ENCODE measurements at places on chromosomes 5 and 9.

DNA sequence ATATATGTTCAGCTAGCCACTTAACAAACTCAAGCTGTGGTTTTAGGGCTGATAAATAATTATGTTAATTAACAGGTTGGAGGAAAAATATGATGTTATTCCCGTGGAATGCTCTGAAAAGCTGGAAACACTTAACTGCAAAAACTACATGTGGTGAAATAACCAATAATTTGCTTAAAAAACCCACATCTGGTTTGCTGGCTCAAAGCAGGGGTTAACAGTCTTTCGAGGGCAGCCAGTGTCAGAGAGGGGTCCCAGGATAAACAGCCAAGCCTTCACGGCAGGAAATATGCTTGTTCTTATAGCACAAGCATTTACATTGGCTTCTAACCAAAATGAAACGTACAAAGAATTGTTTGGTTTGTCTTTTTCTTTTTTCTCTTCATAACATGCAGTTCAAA lies 254.0 kb upstream of the GAS1 start:
- DNase-seq: no peak

GRCh38 chr5:137935694-137936093 lies 46.4 kb downstream of the PKD2L2 start:
- no peak for DNase-seq

DNA sequence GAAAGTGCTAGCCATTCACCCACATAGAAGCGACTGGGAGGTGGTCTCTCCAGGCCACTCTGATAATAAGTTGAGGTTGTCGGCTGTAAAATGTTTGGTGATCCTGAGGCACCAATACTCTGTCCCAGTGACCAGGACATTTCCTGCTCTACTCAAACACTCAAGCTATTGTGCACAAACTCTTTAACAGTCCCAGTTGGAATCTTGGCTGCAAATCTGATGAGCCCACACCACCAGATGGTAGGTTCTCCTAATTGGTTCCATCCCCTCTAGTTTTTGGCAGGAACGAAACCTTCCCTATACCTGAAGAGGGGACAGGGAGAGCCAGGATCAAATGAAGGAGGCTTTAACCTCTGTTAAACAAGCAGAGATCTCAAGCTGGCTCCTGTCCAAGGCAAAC lies 14.3 kb downstream of the GRIA1 start:
- no peak for DNase-seq

GRCh38 chr5:144458216-144458615 lies 287.5 kb downstream of the KCTD16 start:
- no peak for DNase-seq

DNA sequence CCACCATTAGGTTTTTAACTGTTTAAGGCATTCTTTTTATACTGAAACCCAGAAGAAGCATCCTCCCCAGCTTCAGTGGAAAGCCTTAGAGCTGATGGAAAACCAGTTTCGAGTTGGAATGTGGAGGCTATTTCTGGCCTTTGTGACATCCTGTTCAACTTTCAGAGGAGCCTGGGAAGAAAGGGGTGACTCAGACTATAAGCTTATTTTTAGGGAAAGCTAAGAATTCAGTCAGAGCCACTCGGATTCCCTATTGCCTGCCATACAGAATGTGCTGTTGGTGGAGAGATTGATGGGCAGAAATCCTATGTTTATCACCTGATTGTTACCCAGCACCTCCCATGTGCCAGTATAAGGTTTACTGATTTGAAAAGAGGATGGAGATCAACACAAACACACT lies 19.8 kb downstream of the PALM2AKAP2 start:
- DNase-seq: no peak

DNA sequence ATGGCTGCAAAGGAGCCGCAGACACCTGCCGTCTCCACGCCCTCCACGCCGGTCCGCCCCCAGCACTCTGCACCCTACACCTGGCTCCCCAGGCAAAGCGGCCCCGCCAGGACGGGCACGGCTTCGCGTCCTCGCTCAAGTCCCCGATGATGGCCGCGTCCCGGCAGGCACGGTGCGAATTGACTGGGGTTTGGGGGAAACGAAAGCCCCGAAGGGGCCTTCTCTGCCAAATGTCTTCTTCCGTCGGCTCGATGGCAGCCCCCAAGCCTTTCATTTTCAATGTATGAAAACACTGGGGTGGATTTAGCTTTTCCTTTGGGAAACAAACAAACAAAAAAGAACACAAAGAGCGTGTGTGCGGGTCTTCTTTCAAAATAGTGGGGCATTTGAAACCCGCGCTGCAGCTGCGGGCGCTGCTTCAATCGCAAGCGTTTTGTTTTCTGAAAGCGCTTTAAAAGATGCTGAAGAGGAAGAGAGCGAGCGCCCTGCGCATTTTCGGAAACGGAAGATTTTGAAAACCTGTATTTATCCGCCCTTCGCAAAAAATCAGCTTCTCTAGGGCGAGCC lies 160.0 kb downstream of the RMI1 start:
- peak; percentile 6 for DNase-seq

DNA sequence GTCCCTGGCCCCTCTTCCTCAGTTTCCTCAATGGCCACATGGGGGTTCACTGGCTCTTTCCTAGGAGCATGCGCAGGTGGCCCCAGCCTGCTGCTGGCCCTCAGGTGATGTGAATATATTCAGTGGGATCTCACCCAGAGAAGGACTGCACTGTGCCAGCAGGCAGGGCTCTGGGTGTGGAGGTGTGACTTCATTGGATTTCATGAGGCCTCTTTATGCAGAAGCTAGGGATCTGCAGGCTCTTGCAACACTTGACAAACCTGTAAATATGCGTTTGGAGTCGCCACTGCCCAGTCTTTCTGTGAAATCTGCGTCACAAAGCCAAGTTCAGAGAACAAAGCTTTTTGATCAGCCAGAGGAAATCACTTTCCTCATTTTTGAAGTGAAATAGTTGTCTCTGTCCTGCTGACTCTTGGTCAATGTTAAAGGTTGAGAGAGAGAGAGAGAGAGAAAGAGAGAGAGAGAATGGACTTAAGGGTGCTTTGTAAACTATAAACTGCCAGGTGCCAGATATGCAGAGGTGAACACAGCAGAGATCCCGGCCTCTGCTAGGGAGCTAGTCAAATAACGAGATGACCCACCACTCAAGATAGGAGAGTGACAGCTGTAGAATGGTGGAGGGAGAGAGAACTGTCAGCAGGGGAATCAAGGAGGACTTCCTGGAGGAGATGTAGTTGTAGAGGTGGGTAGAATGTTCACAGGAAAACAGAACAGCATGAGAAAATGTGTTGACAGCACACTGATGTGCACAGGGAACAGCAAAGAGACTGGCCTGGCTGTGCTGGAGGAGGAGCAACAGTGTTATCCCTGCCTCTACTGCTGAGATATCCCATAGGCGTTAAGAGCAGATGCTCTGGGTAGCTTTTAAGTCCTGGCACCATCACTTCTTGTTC lies 167.0 kb upstream of the ZNF618 start:
- no peak for DNase-seq

DNA sequence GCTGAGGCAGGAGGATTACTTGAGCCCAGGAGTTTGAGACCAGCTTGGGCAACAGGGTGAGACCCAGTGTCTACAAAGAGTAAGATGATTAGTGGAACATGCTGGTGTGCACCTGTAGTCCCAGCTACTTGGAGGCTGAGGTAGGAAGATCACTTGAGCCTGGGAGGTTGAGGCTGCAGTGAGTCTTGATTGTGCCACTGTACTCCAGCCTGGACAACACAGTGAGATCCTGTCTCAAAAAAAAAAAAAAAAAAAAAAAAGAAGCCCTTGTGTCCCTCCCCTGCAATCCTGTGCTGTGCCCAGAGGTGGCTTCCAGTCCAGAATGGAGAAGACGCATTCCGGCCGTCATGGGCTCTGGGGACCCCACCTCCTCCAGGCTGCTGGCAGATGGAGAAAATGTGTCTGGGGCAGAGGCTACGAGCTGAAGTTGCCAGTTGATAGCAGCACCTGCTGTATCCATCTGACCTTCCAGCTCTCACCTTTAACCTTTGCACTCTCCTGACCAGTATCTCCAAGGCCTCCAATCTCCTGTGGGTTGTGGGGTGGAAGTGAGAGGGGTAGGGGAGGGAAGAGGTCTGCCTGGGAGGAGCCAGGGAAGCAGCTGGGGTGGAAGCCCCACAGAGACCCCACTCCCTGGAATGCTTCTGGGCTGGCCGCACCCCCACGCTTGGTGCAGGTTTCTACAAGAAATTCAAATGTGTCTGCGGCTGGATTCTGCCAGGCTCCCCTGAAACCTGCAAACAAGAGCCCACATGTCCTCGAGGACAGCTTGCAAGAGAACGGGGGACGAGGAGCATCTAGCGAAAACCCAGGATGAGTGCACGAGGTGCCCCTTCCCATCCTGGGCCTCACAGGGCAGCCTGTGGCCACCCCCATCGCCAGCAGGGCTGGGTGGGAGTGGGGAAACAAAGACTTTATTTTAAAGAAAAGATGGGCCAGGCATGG lies 148.3 kb upstream of the IER5L start:
- DNase-seq: no peak

DNA sequence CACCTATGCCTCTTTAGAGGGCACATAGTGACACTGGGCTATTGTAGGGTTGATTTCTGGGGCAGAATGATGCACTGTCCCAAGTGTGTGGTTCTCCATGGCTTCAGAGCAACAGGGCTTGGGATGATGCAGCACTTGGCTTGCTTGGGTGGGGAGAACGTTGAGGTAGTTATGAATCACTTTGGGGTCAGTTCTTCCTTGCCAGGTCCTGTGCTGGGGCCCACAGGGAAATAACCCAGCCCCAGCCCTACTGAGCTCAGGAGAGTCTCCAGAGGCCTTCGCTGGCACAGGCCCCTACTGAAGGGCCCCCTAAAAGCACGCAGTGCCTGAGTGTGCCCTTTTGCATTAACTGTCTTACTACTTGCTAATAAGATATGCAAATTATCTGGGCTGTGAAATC lies 24.2 kb downstream of the JADE2 start:
- DNase-seq: no peak

- no peak for DNase-seq
Measured at GRCh38 chr5:127645300-127645726, 3.6 kb upstream of the CTXN3 start.

- DNase-seq: no peak
Measured at GRCh38 chr9:77507212-77507961, 140.7 kb downstream of the GNA14 start.

DNA sequence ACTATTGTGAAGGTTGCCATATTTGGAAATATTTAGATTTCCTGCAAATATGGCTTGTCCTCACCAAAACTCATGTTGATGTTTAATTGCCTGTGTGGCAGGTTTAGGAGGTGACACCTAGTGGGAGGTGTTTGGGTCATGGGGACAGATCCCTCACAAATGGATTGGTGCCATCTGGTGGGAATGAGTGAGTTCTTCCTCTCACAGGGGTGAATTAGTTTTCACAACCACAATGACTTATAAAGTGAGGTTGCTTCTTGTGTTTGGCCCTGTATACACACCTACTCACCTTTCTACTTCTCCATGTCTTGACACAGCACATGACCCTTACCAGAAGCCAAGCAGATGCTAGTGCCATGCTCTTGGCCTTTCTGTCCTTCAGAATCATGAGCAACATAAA lies 41.1 kb downstream of the ISOC1 start:
- no peak for DNase-seq

- no peak for DNase-seq
Measured at GRCh38 chr5:147481376-147481775, 28.5 kb downstream of the DPYSL3 start.

DNA sequence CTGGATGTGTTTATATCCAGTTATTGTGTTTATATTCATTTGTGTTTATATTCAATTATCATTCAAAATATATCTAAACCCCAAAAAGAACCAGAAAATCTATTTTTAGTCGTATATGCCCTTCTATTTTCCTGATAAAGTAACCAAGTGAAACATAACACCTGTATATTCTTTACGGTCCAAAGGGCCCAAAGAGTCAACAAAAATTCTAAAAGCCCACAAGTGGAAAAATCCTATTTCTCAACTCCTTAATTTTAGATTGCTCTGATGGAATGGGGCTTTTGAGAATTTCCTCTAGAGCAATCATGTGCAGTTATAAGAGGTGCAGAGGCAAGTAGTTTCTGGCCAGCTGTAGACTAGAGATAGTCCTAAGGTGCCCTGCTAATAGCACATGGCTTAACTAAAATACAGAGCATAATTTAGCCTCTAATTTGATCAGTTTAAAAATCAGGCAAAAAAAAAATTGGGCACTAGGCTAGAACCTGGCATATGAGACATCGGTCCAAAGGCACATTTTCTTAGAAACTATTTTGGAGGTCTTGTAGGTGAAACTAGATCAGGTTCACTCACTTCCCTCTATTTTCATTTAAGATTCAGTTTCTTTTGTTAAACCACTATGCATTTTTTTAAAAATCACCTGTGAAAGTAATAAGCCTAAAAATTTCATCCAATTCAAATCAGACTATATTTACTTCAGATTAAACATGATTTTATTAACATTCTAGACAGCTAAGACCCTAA lies 256.0 kb downstream of the FBXL17 start:
- DNase-seq: no peak

- no peak for DNase-seq
Measured at GRCh38 chr9:78542491-78543181, 245.7 kb downstream of the PSAT1 start.

DNA sequence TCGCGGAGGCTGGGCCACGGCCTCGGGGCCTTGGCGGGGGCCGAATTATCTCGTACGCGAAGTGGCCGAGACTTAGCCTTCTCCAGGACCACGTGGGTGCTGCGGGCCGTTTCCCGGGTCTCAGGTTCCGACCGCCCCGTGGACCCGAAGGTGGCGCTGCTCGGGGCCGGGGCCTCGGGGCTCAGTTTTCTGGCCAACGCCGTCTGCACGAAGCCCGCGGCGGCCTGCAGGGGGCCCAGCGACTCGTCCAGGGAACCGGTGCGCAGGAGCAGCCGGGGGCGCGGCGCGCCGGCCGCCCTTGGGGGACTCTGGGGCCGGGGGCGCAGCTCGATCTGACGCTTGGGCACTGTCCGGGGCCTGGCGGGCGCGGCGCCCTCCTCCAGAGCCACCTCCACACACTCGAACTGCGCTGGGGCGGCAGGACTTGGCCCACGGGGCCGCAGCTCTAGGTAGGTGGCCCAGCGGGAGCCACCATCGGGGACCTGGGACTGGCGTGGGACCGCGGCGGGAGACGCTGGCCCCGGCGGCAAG lies 716 bp downstream of the PROB1 start:
- peak; percentile 56 for DNase-seq

DNA sequence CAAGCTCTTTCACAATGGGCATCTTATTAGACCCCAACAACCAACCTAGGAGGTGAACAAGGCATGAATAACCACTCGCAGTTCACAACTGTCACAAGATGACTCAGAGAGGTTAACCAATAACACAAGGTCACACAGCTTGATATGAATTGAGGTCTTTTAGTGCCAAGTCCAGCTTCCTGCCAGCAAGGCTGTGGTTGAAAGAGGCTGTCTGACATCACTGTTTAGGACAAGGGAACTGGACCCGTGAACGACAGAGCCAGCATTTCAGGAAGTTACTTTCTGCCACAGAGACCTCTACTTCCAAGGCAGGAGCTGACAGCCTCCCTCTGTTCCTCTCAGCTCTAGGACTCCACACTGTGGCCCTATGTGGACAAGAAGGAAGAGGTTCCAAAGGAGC lies 53.4 kb upstream of the ALDH1B1 start:
- DNase-seq: no peak
